ENCODE measurements at places on chromosomes 7 and 10.

GRCh38 chr7:157177983-157178381 lies 39.3 kb downstream of the UBE3C start:
- no peak for DNase-seq

DNA sequence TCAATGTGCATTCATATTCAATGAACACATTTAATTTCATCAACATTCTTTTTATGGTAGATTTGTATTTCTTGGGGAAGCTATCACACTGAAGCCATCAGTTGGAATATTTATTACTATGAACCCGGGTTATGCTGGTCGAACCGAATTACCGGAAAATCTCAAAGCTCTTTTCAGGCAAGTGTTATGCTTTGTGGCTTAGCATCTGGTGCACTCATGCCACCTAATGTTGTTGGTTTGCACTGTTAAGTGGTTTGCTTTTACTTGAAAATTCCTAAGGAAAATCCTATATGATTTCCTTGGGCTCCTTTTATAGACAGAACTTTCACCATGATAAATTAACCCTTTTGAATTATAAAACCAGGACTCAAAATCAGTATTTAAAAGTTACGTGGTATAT lies 147.9 kb downstream of the DNAH11 start:
- DNase-seq, result peak; percentile 32

GRCh38 chr10:21144047-21144446 lies 246.9 kb upstream of the NEBL start:
- DNase-seq, result no peak

GRCh38 chr10:75023074-75023473 lies 88.4 kb upstream of the SAMD8 start:
- no peak for DNase-seq

GRCh38 chr10:110493832-110494426 lies 3.8 kb upstream of the DUSP5 start:
- DNase-seq, result no peak

- peak; percentile 52 for DNase-seq
These were observed 14.9 kb downstream of the CCL26 start for GRCh38 chr7:75756991-75757676.

GRCh38 chr7:28584235-28584634 lies 171.9 kb downstream of the CREB5 start:
- DNase-seq, result no peak

GRCh38 chr7:157211690-157212089 lies 73.0 kb downstream of the UBE3C start:
- DNase-seq, result no peak

Measured in M059J (cell line).